ENCODE measurements at places on chromosomes 1 and 21.

DNA sequence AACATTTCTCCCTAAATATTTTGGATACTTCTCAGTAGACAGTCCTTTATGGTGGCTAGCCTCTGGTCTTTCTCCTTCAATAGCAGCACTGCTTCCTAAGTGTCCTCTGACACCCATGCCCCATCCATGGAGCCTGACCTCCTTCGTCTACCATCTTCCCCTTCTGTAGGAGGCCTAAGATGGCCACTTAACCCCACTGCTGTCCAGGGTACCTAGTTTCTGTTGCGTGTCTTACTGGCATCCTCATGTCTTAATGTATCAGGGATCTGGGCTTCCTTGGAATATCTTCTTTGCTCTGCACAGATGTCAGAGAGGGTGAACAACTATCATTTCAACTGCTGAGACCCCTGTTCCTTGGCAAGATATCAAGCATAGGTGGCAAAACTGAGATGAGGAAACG is 5.4 kb upstream of the KIRREL1 start:
- no peak for DNase-seq

- no peak for DNase-seq
Measured at GRCh38 chr21:45347048-45347711, 57.8 kb upstream of the COL18A1 start.

- DNase-seq, result no peak
Measured at GRCh38 chr1:205689479-205689878, 9.2 kb upstream of the SLC45A3 start.

DNA sequence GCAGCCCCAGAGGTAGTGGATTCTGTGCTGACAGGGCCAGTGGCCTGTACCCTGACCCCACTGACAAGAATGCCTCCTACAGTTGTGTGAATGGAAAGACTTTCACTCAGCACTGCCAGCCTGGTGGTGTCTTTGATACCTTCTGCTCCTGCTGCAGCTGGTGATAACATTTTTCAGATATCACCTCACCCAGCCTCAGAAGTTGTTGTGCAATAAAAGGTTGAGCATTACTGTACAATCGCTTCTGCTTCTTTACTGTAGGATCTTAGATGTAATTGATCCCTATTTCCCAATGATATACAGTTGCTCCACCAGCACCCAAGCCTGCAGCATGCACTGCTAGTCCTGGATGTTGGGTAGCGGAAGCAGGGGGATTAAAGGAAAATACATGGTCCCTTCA is 4.8 kb upstream of the CHIA start:
- no peak for DNase-seq

- DNase-seq, result no peak
Measured at GRCh38 chr1:213761845-213762407, 225.8 kb upstream of the PROX1 start.

- DNase-seq, result no peak
Measured at GRCh38 chr1:145942871-145943270, 14.9 kb downstream of the LIX1L start.

- peak; percentile 43 for DNase-seq
Measured at GRCh38 chr1:119687434-119688079, 24.2 kb upstream of the PHGDH start.

- no peak for DNase-seq
Measured at GRCh38 chr1:219113261-219113660, 60.4 kb upstream of the LYPLAL1 start.

- peak; percentile 66 for DNase-seq
Measured at GRCh38 chr1:205313563-205314308, 7.8 kb downstream of the NUAK2 start.

- DNase-seq, result peak; percentile 93
Measured at GRCh38 chr1:225813214-225813964, 3.5 kb downstream of the EPHX1 start.

- DNase-seq, result peak; percentile 20
Measured at GRCh38 chr1:74396933-74397332, 115.5 kb downstream of the LRRC53 start.

GRCh38 chr1:159556931-159557369 is 21.1 kb upstream of the OR10J5 start:
- no peak for DNase-seq

GRCh38 chr21:43600642-43601402 is 58.5 kb downstream of the HSF2BP start:
- DNase-seq, result peak; percentile 94

DNA sequence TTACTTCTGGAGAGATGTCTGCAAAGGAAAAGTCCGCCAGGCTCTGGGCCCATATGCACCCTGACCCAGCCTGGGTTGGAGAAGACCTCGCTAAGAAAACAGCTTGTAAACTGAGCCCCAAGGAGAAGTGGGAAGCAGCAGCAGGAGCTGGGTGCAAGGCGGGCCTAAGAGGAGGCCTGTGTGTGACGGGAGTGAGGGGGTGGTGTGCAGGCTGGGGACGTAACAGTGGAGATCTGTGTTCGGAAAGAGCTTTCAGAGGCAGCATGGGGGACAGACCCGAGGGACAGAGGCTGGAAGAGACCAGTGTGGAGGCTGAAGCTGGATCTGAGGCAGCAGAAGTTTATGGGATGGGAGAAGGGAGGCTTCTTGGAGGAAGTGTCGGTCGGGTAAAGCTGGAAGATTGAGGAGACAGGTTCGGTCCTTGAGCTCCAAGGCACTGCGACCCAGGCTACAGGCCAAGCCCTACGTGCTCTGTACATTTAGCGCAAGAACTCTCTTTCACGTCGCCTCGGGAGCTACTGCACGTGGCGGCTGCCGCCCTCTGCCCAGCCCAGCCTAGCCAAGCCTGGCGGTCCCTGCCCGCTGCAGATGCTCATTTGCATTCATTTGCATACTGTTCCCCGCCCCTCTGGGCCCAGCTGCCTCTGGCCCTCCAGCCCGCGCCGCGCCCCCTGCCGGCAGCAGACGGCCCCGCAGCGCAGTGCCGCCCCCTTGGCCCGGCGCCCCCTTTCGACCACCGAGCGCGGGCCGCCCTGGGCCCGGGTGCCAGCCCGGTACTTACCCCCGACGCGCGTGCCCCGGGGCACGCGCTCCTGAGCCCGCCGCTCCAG is 6.3 kb downstream of the HPCA start:
- DNase-seq, result peak; percentile 11

DNA sequence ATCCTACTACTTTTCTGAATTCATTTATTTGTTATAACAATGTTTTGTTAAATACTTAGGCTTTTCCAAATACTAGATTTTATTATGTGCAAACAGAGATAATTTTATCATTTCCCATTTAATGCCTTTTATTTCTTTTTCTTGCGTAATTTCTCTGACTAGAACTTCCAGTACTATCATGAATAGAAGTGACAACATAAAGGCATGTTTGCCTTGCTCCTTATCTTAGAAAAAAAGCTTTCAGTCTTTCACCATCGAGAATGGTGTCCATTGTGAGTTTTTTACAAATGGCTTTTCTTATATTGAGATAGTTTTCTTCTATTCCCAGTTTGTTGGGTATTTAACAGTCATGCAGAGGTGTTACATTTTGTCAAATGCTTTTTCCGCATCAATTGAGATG is 453.1 kb upstream of the ZP4 start:
- peak; percentile 0 for DNase-seq

- DNase-seq, result no peak
Measured at GRCh38 chr1:93750955-93751354, 69.3 kb upstream of the BCAR3 start.

GRCh38 chr1:37052120-37052519 is 17.8 kb upstream of the GRIK3 start:
- no peak for DNase-seq

DNA sequence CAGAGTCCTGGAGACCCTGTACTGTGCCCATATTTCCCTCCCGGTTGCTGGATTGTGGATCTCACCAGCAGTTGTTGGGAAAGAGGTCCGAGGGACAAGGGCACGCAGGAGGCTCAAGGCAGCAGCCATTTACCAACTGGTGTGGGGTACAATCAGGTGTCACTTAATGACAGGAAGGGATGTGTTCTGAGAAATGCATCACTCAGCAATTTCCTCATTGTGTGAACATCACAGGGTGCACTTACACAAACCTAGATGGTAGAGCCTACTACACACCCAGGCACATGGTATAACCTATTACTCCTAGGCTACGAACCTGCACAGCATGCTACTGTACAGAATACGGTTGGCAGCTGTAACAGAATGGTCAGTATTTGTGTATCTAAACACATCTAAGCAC is 20.7 kb downstream of the SLC44A3 start:
- DNase-seq, result no peak

- no peak for DNase-seq
Measured at GRCh38 chr1:47417170-47418044, 1.3 kb downstream of the FOXE3 start.

DNA sequence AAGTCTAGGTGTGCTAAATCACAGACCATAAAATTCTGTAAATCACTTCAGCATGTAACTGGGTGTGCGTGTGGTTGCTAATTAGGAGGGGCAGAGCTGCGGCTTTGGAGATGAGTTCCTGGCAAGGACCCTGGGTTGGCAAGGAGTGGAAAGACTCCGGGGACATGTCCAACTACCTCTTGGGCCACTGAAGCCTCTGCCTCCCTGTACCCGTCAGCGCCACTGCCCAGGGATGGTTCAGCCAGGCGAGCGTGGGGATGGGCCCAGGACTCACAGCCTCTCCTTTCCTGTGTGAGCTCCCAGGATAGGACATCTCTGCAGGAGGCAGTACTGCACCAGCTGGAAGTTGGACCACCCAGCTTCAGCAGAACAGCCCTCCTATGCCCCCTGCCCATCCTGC is 386.4 kb upstream of the VAMP3 start:
- DNase-seq, result no peak

GRCh38 chr21:44983421-44984206 is 43.8 kb downstream of the SLX9 start:
- no peak for DNase-seq

GRCh38 chr1:226734611-226735153 is 4.4 kb downstream of the ITPKB start:
- no peak for DNase-seq

- peak; percentile 64 for DNase-seq
Measured at GRCh38 chr1:11753555-11754208, 8.3 kb upstream of the C1orf167 start.

DNA sequence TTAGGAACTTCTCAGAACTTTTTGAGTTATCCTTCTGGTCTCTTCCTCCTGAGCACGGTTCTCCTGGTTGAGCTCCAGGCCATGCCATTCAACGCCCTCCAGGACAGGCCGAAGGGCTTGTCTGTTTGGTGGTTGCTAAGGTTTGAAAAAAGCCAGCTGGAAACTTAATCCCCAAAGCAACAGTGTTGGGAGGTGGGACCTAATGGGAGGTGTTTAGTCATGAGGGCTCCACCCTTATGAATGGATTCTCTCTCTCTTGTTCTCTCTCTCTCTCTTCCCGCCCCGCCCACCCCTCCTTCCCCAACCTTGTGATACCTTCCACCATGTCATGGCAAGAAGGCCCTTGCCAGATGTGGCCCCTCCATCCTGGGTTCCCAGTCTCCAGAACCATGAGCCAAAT is 829 bp downstream of the KCNE1 start:
- DNase-seq, result peak; percentile 76

DNA sequence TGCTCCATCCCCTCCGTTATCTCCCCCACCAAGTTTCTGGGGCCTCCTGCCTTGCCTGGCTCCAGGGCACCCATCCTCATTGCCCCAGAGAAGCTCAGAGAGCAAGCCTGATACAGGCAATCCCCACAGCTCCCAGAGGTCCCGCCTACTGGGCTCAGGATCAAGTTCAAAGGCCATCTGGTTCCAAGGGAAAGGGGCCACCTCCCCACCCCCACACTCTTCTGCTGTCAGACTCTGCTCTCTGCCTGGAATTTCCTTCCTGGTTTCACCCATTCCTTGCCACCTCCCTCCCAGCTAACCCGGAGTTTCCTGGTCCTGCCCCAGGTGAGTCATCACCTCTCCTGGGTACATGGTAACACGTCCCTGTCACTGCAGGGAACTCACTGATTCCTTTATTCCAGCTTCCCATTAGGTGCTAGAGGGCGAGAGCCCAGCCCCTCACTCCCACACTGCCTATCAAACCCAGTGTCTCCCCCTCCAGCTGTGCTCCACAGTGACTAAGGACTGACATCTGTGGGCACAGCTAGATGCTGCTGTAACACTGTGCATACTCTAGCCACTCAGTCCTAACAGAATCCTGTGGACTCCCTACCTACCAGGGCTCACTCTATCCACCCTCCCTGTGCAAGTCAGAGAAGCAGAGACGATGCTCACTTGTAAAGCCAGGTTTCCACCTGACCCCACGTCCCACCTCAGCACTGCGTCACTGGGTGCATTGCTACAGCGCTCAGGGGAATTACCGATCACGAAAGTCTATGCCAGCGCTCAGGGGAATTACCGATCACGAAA is 21.8 kb downstream of the RSPH1 start:
- peak; percentile 2 for DNase-seq

- peak; percentile 4 for DNase-seq
Measured at GRCh38 chr1:209238356-209238755, 345.2 kb upstream of the CAMK1G start.

- peak; percentile 67 for DNase-seq
Measured at GRCh38 chr1:10108134-10108663, 75.4 kb downstream of the UBE4B start.

- DNase-seq, result no peak
Measured at GRCh38 chr1:117788014-117788413, 141.4 kb downstream of the GDAP2 start.

- DNase-seq, result peak; percentile 31
Measured at GRCh38 chr21:35606146-35606545, 454.2 kb downstream of the SETD4 start.

DNA sequence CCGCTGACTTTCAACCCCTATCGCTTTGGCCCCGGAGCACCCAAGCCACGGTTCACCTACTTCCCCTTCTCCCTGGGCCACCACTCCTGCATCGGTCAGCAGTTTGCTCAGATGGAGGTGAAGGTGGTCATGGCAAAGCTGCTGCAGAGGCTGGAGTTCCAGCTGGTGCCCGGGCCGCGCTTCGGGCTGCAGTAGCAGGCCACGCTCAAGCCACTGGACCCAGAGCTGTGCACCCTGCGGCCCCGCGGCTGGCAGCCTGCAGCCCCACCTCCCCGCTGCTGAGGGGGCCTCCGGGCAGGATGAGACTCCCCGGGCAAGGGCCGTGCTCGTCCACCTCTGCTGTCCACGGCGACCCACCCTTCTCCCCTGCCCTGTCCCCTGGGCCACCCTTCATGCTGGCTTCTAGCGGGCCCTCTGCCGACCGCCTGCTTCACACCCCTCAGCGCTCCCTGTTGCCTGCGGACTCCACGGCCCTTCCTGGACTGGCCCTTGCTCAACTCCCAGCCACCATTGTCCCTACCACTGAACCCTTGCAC is 92.2 kb upstream of the TRABD2B start:
- DNase-seq, result no peak

DNA sequence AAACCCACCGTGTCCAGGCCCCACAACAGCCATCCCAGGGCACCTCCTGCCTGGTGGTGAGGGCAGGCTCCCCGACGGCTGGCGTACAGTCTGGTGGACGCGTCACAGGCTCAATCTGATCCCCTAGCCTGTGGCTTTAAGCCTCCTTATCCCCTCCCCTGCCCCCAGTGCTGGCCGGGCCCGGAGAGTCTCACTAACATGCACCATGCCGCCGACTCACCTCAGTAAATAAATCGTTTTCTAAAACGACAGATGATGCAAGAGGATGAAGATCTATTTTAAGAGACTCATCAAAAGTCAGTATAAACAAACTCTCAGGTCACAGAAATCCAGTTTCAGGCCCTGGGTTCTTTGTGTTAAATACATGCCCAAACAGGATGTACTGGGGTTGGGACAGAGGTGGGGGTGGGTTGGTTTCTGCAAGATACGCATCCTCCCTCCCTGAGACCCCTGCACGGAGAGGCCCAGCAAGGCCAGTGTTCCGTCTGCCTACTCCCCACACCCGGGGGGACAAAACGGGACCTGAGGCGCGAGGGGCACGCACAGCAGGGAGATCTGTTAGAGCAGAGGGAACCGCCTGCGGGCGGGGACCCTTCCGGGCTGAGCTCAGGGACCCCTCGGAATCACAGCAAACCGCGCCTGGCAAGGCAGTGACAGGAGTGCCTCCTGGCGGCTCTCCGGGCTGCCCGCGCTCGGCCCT is 3.1 kb downstream of the PANK4 start:
- no peak for DNase-seq

Data from amniotic epithelial cell (primary cell).